ENCODE measurements at places on chromosomes 12 and 14. TPM values are rescaled to one million over a fixed set of nuclear protein-coding genes. Genes with fewer than 3 reads are reported as not detected.

Gene OR6C74
- not detected for total RNA-seq

Gene ARHGEF25
- total RNA-seq = 80.2 TPM

Gene CD163L1
- total RNA-seq = 36.8 TPM

Gene ADCY6
- 17.4 TPM for total RNA-seq

Gene LBHD2
- not detected for total RNA-seq

DNA sequence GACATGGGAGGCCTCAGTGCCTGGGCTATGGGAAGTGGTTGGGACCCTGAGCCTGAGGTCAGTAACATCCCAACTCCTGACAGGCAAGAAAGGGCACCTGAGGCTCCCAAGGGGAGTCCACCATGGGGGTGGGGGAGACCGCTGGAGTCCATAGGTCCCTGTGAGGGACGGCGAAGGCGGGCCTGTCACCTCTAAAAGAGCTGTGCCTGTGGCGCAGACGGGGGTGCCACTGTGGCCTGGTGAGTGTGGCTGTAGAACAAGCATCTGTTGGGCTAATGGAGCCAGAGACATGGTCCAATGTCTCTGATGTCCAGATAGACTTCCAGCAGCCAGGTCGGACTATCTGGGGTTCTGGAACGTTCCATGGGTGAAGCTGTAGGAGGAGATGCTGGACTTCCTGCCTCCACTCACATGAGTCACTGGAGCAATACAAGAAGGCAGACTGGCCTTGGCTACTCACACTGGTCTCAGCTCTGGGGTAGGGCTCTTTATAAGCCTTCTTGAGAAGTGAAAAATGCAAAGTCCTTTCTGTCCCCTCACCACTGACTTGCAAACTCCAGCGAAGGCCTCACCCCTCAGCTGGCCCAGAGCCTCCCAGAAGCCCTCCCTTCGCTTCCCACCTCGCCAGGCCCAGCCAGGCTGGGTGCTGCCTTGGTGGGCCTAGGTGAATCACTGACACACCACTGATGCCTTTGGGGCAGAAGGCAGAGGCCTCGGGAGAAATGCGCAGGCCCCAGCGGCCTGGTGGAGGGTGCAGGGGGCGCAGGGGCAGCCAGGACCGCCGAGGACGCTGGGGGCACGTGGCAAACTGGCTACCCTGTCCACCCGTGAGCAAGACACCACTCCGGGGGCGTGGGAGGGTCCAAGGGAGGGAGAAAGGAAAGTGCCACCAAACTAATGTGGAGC is 1.1 kb upstream of the TRAF3 start:
- DNase-seq = no peak

GRCh38 chr12:44457465-44457864 is 418.6 kb downstream of the NELL2 start:
- DNase-seq = peak; percentile 33

DNA sequence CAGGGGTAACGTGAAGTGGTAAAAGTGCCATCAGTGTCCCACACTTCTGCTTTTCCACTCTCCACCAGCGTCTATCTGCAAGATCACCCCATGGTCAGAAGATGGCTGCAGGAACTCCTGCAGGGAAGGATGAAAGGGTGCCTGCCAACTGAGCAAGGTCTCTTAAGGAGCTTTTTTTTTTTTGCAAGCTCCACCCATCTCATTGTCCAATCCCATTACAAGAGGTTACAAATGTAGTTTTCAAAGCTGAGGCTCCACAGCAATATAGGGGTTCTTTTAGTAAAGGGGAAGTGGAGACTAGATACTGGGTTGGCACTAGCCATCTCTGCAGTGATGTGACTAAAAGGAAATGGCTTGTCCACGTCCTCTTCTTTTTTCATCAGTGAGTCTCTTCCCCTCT is 5.9 kb upstream of the BHLHE41 start:
- DNase-seq = no peak

- no peak for DNase-seq
Observed at GRCh38 chr14:64233531-64234190, 60.5 kb downstream of the ESR2 start.

- DNase-seq = no peak
Observed at GRCh38 chr12:101743242-101743641, 4.0 kb upstream of the SYCP3 start.

DNA sequence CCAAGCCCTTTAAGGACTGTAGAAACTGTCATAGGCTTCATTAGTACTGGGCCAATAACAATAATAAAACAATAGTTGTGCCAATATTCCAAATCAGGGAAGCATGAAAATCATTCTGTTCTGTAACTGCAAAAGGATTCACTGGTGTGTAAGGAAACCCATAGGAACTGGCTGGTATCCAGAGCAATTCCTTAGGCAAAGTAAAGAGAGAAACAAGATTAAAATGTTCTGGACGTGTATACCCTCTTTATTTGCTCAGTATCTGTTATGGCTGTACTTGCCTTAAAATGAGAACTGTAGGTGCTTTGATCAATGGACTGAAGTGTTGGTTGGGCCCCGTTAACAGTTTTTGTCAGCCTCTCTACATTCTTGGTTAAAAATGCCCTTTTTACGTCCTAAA is 72.4 kb upstream of the STAC3 start:
- DNase-seq = no peak

GRCh38 chr14:63650256-63650952 is 8.7 kb upstream of the WDR89 start:
- no peak for DNase-seq
